Substantia nigra (tissue), 51 donors: ENCODE measurements at places on chromosomes 1 and 21.

DNA sequence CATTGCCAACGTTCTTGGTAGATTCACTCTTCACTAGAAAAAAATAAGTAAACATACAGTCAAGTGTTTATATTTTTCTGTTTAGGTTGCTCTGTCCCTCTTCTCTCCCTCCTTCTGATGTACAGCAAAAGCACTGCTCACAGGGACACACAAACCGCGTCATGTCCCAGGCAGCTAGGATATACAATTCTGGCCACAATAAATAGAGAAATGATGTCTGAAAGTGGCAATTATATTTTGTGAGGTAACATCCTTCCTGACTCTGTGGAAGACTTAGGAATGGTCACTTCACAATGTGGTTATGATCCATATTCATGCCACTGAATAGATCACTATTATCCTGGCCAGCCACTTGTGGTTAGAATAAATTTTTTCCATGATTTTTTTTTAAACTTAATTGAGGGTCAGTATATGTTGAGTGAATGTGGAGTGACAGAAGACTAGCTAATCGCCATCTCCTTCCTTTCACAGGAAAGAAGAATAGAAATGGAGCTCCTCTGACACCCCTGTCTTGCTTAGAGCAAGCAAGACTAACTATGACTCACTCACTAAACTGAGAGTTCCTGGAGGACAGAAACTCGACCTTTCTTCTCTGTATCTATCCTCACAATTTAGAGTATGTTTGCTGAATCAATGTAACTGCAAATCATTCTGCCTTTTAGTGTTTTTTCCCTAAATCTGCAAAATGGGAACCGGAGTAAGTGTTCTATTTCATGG lies 54.0 kb downstream of the ZNHIT6 start:
- DNase-seq = no peak

- DNase-seq = no peak
These were observed 175.7 kb downstream of the ZZZ3 start for GRCh38 chr1:77506771-77507170.

DNA sequence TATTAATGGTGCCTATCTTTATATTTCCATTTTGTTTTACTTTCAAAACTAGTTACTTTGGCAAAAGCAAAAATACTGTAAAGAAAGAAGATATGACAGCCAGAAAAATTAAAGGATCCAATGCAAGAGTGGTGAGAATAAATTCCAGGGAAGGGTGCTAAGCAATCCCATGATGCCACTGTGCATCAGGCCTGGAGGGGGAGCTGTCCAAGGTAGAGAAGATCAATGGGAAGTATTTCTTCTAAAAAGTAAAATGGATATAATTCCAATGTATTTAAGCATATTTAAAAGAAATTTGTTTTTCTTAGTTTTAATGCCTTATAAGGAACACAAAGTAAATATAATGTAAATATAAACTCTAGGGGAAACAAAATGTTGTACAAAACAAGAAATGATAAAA lies 1382.2 kb upstream of the B3GALT2 start:
- DNase-seq = no peak

GRCh38 chr1:171109966-171110365 lies 19.3 kb downstream of the FMO3 start:
- DNase-seq = no peak

DNA sequence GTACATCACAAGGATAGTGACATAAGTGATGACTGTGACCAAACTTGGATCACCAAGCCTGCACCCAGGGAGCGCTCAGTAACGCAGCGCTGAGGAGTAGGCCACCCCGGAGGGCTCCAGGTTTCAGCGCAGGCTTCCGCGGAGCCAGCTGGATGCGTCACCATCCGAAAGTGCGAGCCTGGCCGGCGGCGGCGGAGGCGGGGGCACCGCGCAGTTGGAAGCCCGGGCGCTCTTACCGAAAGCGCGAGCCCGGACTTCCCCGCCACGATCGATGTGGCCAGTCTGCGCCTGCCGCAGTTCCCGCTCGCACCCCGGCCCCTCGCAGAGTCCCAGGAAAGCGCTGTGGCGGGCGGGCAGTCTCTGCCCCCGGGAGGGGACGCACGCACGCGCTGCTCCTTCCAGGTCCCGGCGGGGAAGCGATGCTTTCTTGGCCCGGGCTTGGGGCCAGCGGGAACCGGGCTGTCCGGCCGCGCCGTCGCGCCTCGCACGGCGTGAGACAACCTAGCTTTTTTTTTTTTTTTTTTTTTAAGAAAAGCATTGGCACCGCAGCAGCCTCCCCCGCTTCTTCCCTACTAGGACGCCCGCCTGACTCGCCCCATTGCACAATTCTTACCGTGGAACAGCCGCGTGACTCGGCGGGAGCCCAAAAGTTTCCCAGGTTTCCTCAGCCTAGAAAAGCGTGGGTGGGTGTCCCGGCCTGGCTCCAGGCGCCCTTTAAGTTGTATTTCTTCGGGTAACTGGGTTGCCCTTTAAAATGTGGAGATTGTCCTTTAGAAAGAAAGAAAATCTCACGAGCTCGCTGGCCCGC lies 36.4 kb upstream of the JAK1 start:
- peak; percentile 85 for DNase-seq

DNA sequence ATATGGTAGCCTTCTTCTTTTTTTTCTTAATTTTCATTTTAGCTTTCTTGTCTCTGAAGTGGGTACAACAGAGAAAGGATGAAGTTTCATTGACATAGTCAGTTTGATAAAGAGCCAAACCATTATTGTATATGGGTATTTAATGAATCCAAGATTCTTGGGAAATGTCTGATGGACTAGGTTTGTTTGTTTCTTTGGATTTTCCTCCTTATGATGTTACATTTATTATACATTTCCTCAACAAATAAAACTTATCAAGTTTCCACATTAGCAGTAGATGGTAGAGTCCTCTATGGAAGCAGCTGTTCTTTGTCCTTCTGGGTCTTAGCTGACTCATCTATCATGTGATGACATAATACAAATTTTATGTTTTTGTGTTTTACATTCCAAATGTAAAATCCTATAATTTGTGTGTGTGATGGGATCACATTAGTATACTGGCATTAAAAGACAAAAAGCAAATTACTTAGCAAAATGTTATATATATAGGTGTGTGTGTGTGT lies 6.0 kb downstream of the COL24A1 start:
- no peak for DNase-seq

GRCh38 chr1:84785271-84786036 lies 95.2 kb upstream of the SSX2IP start:
- DNase-seq = no peak

DNA sequence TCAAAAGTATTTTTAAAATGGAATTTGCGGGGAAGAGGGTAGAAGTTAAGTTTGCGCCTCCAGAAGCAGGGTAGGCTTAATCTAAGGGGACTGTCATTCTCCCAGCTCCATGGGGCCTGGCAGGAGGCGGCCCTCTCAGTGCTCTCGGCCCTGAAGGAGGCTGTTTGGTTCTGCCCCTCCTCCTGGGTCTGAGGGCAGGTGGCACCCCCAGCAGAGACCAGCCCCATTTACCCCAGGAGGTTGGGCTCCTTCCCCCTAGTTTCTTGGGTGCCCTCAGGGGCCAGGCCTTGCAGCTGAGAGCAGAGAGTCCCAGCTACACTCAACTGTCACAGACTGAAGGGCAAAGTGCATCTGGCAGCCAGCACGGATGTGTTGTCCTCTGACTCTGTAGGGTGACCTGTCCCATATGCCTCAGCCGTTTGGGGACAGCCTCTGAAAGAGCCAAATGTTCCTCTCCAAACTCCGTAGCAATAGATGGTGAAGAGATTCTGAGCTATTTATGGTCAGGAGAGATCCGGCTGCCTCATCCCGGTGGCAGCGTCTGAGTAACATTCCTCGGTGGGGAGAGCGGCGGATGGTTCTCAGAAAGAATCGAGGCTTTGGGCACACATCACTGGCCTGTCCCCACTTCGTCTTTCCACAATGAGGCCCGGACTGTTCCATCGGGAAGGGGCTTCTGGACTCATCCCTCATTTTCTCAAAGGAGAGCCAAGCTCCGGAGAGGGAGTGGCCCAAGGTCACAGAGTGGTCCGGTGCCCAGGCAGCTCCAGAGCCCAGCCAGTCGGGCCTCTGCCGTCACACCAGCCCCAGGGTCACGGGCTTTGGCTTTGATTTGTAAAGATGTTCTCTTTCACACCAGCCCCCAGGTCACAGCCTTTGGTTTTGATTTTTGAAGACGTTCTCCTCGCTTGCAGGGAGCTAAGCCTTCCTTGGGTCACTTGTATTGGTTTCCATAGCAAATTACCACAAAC lies 424.2 kb upstream of the VAMP3 start:
- DNase-seq = no peak

DNA sequence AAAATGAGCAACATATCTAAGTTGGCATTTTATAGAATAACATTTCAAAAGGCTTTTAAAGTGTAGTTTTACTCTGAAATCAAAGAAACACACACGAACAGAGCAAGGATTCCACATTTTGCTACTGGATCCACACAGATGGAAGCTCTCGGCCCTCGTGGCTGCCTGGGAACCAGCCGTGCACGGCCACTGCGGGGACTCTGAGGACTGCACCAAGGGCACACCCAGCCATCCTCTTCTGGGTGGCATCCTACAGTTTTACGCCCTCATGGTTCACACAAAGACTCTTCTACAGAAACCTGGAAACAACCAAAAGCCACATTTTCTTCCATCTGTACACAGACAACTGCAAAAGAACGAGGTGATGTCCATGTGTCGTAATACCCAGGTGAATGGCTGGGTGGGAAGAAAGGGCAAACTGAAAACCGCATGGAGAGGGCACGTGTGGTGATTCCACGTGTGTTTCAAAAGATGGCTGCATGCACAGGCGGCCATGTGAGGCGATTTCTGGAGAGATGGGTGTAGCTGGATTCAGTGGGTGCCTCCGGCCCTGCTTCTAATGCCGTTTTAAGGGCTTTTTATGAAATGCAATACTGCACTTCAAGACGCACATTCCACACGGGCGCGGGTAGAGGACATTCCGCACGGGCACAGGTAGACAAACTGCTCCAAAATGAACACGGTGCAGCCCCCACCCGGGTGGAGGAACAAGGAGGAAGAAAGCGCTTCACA lies 8.1 kb downstream of the POFUT2 start:
- no peak for DNase-seq

DNA sequence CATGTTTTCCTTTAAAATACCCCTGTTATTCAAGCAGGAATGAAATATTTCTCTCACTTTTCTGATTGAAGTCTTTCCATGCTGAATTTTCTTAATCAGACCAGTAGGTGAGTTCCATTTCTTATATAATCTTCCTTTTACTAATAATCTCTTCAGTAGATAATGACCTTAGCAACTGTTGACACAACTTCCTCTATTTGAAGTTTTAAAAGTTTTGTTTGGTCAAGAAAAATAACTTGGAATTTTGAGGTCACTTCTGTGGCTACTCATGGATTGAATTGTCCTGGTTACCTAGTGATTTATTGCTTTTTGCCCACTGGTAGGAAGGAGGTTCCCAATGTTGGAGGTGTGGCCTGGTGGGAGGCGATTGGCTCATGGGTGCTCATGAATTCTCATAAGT lies 70.6 kb upstream of the PAXBP1 start:
- DNase-seq = no peak

GRCh38 chr1:71586030-71586429 lies 505.2 kb upstream of the ZRANB2 start:
- DNase-seq = no peak

DNA sequence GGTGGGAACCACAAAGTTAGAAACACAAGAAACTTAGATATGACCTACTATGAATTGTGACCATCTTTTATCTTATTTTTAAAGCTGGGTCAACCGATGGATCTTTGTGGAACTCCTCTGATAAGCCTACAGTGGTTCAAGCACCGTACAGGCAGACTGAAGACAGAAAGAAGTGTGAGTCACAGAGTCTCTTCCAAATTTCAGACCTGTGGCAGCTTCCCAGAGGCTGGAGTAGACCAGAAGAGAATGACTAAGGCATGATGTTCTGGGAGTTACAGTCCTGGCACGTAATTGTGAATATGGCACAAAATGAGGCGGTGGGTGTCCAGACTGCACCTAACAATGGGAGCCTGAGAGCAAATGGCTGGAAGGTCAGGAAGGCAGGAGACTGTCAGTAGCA lies 70.0 kb downstream of the LMO4 start:
- DNase-seq = no peak

GRCh38 chr1:156874142-156874541 lies 13.5 kb downstream of the NTRK1 start:
- DNase-seq = no peak
